ENCODE measurements at places on chromosomes 3 and 15.

DNA sequence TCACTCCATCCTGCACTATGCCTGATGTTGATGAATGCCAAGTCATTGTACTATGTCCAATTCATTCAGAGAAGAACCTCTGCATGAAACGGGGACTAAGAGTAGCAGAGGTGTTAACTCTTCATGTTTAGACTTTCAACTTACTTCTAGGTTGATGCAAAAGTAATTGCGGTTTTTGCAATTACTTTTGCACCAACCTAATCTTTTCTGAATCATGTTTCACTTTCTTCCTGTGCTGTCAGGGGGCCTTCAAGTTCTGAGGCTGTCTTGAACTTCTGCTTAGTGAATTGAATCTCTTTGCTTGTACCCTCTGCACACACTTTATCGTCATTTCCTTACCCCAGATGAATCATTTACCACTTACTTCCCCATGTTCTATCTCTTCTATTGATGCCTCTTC lies 636.2 kb downstream of the NAALADL2 start:
- DNase-seq, result no peak

DNA sequence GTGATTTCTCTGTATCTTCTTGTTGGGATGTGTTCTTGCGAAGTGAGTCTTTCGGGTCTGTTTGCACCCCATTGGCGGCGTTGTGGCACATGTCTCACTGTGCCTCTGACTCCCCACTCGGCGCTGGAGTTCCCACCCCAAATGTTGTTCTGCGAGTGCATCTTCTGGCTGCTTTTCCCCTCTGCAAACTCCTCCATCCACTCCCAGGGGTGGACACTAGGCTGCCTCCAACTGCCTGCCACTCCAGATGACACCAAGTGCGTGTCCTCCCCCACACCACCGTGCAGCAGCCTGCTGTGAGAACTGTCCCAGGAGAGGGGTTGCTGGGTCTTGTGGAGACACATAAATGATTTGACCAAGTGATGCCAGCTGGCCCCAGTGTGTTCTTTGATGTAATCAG lies 17.6 kb downstream of the EFCC1 start:
- DNase-seq, result no peak

GRCh38 chr3:16280671-16281070 lies 15.7 kb downstream of the OXNAD1 start:
- DNase-seq, result no peak

DNA sequence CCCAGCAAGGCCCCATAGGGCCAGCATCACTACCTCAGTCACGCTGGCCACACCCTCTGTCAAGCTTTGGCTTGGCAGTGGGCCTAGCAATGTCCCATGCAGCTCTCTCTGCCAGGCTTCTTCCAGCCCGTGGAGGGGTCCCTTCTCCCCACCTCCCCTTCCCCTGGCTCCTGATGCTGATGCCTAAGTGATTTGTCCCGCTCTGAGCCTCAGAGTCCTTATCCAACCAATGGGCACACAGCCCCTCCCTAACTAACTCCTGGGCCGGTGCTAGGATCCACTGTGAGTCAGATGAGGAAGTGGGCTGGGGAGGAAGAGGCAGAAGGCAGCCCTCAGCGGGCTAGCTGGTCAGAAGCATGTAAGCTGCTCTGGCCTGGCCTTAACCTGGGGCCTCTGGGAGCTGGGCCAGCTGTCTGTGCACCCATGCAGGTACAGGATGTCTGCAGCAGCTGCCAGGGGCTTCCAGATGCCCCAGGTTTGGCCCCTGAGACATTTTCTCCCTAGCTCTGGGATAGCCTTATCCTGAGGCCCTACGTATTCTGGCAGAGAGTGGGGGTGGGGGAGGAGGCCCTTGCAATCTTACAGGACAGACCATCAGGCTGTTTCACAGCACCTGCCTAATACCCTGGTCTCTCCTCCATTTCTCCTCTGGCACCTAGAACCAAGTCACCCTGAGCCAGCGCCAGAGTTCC lies 740 bp upstream of the ZBTB47 start:
- DNase-seq, result no peak

DNA sequence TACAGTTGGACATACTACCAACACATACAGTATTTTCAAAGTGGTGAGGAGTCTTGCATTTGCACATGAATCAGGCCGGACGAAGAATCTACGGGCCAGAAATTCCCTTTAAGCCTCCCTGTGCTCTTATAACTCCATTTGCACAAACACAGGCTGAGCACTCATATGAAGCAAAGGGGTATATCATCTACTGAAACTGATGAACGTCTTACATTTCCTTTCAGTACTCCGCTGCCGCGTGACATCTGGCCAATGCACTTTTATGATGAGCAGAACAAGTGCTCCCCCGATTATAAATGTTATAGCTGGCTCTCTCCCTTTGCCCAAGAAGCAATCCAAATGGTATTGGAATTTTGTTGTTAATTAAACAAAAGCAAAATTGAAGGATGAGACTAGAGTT lies 110.3 kb upstream of the ICE2 start:
- DNase-seq, result peak; percentile 44

- no peak for DNase-seq
These were observed 20.8 kb downstream of the LZTFL1 start for GRCh38 chr3:45821127-45821526.

DNA sequence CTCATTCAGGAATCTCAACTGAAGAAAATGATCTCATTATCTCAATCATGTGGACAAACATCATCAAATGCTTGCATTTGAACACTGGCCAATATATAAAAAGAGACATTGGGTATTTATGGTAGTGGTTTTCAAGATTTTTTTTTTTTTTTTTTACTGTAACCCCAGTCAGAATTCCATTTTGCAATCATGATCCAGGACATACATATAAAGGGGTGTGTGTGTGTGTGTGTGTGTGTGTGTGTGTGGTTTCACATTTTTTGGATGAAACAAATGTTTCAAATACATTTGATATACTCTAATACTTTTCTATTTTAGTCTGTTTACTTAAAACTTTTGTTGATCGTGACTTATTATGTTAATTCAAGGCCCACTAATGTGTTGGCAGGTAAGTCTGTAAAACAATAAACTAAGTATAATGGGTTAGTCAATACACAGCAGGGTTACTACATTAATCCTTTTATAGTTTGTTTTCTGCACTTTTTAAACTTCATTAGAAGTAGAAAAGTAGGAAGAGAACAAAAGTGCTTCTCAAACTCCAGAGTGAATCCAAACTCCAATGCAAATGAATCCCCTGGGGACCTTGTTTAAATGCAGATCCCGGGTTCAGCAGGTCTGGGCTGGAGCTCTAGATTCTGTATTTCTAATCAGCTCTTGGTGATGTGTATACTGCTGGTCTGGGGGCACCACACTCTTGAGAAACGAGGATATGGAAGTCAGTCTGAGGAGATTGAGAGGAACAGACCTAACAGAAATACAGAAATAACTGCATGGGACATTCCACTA lies 17.6 kb downstream of the THRB start:
- DNase-seq, result no peak

GRCh38 chr15:77844798-77845446 lies 212.2 kb upstream of the LINGO1 start:
- DNase-seq, result no peak

DNA sequence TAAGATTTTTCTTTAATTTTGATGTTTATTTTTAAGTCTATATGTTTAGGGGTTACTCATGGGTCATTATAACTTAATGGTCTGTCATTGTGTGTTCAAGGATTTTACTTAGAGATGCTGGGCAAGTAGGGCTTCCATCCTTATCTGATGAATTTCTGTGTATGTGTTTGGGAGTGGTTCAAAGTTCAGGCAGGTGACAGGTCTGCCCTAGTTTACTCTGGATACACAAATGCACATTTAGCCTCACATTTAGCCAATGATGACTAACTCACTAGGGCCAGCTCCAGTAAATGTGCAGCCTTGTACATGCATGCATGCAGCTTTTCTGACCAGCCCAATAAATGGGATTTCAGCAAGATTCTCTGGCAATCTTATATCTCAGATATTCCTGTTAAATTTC lies 554.1 kb downstream of the SI start:
- DNase-seq, result no peak

GRCh38 chr3:117146571-117146970 lies 437.0 kb downstream of the TUSC7 start:
- DNase-seq, result no peak

DNA sequence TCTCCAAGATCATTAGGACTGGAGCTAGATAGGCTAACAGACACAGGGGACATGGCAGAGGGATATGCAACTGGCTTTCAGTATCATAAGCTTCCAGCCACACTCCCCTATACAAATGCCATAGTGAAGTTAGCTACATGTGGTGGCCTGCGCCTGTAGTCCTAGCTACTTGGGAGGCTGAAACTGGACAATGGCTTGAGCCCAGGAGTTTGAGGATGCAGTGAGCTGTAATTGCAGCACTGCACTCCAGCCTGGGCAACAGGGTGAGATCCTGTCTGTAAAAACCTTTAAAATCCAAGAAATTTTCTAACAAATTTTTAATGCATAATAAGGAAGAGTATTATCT lies 37.3 kb downstream of the DLG1 start:
- no peak for DNase-seq

- no peak for DNase-seq
These were observed 58.3 kb upstream of the XCR1 start for GRCh38 chr3:46085421-46086082.

DNA sequence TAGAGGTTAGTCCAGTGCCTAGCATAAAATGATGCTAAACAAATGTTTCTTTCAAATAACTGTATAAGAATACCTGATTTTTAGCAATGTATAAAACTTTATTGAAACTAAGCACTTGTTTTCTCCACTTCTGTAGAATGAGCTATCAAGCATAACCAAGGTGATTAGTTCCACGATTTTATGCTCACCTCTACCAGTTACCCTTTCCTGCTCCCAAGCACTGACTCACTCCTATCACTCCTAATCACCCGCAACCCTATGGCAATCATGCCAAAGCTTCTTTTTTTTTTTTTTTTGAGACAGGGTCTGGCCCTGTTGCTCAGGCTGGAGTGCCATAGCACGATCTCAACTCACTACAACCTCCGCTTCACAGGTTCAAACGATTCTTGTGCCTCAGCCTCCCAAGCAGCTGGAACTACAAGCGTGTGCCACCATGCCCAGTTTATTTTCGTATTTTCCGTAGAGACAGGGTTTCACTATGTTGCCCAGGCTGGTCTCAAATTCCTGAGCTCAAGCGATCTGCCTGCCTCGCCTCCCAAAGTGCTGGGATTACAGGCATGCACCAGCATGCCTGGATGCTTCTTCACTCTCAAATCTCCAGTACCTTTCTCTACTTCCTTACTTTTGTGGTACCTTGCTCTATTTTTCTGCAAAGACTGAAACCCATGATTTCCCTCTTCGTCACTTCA lies 3.9 kb downstream of the HSPBAP1 start:
- no peak for DNase-seq

GRCh38 chr15:61796056-61796455 lies 264.2 kb downstream of the VPS13C start:
- no peak for DNase-seq

DNA sequence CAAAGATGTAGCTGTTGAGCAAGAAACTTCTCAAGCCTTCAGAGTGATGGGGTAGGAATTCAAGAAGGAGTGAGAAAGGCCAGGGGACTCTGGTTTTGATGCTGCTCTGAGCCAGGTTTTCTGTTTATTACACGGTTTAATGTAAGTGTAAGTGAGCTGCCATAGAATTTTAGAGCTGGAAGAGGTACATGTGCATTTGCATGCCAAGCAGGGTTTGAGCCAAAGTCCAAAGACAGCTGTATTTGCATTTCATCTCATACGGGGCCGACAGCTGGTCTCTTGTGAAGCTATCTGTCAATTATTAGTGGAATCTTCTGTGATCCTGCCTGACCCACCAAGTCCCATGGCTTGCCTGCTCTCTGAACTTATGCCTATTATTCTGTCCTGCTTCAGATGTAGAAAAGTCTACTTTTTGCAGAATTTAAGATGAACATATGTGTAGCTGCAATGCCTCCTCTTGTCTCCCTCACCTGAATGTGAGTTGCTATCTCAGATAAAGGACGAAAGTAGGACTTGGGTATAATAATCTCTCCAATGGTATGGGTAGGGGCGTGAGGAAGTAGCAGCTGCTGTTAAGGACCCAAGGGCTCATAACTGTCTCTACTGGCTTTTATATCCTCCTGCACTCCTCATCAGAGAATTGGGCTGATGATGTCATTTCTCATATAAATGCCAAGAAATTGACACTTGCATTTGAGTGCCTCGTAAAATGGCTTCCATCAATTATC lies 160.0 kb downstream of the SQOR start:
- no peak for DNase-seq

- no peak for DNase-seq
These were observed 25.1 kb upstream of the CD200R1L start for GRCh38 chr3:112871735-112872134.

DNA sequence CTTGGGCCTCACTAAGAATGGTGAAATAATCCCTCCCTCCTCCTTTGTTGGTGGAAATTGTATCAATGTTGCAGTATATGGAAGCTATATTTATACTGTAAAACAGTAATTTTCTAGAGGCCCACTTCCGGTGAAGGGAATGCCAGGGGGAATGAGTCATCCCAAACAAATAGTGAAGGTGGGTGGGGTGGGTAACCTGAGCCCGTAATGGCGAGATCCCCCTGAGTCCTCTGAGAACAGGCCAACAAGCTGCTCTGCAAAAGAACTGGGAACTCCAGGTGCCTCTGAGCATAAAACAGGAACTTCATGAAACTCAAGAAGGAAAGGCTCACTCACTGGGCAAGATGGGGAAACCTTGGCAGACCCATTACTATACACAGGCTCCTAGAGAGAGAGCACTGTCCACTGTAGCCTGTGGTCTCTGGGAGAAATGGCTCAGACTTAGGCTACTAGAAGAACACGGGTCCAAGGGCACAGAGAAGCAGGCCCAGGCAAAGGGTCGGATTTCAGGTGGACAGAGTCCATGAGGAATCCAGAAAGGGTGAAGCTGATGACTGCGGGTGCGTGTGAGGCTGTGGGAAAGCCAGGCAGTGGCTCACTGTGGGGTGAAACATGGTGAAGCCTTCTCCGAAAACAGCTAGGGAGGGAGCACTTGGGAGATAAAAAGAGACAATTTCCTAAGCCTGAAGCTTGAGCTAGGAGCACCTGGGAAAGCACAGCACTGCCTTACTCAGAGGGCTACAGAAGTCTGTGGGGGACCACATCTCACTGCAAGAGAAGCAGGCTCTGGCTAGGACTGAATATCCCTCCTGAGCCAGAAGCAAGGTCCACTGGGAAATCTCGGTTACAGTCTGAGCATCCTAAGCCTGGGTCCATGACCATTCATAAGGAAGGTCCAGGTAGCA lies 19.8 kb downstream of the LARP6 start:
- DNase-seq, result no peak

DNA sequence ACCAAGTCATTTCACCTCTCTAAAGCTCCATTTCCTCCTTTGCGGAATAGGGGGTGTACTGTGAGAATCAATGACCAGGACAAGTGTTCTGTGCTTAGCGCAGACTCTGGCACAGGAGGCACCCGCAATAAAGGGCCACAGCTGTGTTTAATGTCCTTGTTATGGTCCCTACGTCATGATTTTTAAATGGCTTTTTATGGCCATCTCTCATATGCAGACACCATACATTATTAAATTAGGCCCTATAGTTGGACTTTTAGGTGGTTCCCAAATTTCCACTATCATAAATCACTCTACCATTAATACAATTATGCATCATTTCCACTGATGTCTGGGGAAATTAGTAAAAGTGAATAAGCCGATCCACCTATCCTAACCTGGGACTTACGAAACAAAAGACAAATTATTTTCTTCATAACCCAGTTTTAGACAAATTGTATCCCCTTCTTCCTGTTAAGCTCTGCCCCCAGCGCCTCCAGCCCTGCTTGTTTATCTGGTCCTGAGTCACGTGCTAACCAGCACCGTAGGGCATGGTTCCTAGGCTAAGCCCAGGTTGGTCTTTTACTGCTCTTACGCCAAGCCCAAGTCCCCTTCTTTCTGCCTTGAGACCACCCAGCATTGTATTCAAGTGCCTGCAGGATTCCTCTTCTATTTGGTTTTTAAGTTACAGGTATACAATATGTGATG lies 278.3 kb downstream of the SHQ1 start:
- DNase-seq, result no peak

GRCh38 chr3:125351814-125352456 lies 23.2 kb downstream of the ZNF148 start:
- DNase-seq, result no peak

Measured in stimulated activated CD4-positive, alpha-beta T cell treated with anti-CD3 and anti-CD28 coated beads, TNF-alpha, amount 100 ng/mL, for 24 hours (primary cell).